ENCODE measurements at places on chromosomes 11 and 22.
A peak's percentile ranks its signal among the peaks of the same experiment; 100 is the strongest.

- DNase-seq, result no peak
Measured at GRCh38 chr11:105861225-105861624, 160.8 kb downstream of the MSANTD4 start.

- DNase-seq, result peak; percentile 50
Measured at GRCh38 chr11:66856496-66857233, at the start of gene LRFN4. TSS of gene LRFN4 (plus strand) at chr11:66857064. CDS start at chr11:66857745, 681 bp downstream.

GRCh38 chr22:29773233-29773632, 6.1 kb downstream of the UQCR10 start:
- DNase-seq, result no peak

GRCh38 chr22:43364169-43364435, 20.9 kb upstream of the SCUBE1 start:
- no peak for DNase-seq

DNA sequence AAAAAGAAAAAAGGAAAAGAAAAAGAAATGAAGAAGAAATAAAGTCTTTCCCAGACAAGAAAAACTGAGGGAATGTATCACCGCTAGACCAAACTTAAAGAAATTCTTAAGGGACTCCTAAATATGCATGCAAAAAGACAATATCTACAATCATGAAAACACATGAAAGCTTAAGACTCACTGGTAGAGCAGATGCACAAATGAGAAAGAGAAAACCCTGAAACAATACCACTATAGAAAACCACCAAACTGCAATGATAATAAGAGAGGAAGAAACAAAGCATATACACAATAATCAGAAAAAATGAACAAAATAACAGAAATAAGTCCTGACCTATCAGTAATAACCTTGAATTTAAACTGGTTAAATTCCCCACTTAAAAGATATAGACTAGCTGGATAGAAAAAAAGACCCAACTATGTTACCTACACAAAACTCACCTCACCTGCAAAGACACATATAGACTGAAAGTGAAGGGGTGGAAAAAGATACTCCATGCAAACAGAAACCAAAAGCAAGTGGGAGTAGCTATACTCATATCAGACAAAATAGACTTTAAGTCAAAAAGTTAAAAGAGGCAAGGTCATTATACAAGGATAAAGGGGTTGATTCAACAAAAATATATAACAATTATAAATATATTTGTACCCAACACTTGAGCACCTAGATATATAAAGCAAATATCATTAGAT, 61.3 kb upstream of the NARS2 start:
- DNase-seq, result no peak

DNA sequence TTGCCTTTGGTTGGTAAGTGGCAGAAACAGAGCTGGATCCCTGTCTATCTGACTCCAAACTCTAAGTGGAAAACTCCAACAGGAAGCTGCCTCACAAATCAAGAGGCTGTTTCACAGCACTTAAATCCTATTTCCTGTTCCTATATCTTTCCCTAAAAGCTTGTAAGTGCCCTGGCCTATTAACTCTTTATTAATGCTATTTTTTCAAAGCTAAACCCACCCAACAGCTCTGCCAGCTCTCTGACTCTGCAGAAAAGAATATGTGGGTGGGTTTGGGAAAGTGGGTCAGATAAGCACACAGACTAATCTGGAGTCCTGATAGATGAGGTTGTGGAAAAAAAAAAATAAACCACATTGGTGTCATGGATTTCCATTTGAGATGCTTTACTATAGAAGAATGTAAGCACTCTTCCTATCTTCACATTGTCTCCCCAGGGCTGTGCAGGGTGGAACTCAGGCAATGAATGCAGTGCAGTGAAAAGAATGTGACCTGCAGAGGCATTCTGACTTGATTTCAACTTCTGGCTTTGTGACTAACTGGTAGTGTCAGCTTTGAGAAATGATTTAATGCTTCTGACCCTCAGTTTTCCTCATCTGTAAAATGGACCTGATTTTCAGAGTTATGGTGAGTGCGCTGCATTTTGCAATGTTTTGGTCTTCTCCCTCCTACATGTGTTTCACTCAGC, 125.6 kb downstream of the AASDHPPT start:
- no peak for DNase-seq

DNA sequence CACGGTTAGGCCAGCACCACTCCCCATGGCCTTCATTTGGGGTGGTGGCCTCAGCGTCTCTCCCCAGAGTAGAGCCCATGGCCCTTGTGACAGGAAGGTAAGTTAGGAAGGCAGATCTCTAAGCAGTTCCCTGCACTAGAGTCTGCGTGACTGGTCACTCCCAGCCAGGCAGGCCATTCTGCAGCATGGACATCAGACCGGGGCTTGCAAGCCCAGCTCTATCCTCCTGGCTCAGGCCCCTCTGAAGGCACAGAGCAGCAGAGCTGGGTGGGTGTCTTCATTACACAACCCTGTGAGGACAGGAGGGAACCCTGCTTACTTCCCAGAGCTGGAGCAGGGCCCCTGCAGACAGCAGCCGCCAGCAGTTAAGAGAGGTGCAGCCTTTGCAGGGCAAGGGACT, 77.3 kb downstream of the PIWIL3 start:
- DNase-seq, result no peak

DNA sequence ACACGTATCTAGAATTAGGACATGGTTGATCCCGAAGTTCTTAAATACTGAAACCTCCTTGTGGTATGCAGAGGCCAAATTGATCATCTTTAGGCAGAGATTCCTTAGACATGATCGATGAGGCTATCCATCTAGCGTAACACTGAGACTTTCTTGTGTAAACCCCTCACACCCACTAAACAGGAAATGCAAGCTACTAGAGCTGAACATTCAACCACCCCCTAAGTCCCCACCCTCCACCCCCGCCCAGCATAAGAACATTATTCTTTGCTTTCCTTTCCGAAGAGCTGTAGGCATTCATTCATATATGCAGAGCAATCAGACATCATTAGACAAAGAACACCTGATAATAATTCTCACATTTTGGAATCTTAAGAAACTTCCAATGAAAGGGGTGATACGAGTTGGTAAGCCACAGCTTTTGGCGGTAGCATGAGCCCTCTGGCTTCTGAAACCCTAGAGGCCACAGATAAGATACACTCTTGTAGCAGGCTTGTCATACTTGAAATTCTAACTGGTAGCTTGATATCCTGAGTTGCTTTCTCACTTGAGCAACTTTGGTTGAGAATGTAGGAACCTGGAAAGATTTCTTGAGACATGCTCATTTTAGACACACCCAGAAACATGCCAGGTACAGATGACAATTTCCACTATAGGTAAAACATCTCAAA, 42.2 kb downstream of the FLI1 start:
- DNase-seq, result no peak

DNA sequence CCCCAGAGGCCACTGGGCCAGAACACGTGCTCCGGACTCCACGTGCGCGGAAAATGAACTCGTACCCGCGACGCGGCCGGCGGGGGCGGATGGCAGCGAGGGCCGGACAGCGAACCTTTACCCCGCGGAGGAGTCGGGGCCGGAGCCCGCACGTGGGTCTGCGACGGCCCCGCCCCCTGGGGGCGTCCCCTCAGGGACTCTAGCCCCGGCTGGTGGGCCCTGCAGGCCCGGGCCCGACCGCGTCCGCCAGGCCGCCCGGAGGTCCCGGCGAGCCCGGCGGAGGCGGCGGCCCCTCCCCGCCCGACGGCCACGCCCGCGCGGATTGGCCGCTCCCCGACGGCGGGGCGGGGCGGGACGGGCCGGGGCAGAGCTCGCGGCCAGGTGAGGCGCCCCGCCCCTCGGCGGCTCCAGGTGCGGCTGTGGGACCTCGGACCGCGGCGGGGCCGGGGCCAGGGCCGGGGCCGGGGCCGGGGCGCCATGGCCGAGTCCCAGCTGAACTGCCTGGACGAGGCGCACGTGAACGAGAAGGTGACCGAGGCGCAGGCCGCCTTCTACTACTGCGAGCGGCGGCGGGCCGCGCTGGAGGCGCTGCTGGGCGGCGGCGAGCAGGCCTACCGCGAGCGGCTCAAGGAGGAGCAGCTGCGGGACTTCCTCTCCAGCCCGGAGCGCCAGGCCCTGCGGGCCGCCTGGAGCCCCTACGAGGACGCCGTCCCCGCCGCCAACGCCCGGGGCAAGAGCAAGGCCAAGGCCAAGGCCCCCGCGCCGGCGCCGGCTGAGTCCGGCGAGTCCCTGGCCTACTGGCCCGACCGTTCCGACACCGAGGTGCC, at the start of gene FAM83F:
Gene FAM83F (plus strand): TSS at position 389 of the 827 bp plus-strand sequence. CDS start 89 bp downstream, at position 478.
- no peak for DNase-seq

GRCh38 chr11:61168042-61168688, 6.9 kb upstream of the VPS37C start:
- no peak for DNase-seq

GRCh38 chr11:122633219-122633829, 22.2 kb upstream of the UBASH3B start:
- no peak for DNase-seq

GRCh38 chr11:45147891-45148675, 1.6 kb downstream of the PRDM11 start:
- DNase-seq, result no peak

DNA sequence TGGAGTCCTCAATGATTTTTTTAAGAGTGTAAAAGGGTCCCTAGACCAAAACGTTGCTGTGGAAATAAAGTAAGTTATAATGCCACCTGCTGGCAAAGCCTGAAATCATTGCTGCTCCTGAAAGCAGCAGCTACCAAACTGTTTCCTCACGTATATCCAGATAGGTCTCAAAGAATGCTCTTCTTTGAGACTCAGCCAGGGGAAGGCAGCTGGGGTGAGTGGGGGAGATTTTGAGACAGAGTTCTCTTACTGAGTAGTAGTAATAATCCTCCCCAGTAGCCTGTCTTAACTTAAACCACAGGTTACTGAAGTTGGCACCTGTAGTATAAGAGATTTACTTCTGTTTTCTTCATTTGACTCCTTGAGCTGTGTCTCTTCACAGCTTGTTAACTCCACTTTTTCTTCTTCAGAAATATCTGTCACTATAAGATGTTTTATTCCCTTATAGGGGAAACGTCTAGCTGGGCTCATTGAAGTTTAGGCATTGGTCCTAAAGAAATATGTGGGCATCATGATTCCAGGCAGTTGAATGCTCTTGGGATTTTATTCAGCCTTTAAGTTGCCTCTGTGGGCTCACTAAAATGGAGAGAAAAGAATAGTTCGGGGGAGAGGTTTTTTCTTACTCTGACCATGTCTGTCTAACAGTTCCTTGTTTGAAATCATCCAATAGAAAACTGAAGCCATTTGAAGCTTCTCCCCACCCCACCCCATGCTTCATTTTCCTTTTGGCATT, 77.9 kb downstream of the BTBD10 start:
- DNase-seq, result no peak

DNA sequence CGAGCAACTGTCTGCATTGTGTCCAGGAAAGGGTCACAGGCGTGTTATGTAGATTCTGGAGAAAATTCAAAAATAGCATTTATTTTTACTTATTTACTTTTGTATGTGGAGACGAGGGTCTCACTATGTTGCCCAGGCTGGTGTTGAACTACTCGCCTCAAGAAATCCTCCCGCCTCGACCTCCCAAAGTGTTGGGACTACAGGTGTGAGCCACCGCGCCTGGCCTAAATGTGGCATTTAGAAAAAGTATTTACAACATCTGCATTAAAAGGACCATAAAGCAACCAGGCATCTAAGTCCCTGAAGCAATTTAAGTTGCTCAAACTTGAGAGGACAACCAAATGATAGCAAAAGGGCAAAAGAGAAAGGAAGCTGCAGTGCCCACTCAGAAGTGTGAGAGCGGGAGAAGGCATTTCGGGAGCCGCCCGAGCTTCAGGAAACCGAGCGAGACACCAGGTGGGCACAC, 595 bp downstream of the TRIM66 start:
- no peak for DNase-seq

Data from effector CD4-positive, alpha-beta T cell (primary cell).